NCI-H1417 (cell line): ENCODE measurements at places on chromosomes 7 and 10.

GRCh38 chr7:101441890-101442289 is 79.2 kb downstream of the COL26A1 start:
- DNase-seq: no peak

- DNase-seq: peak; percentile 41
Observed at GRCh38 chr7:142771353-142771723, 568 bp downstream of the PRSS2 start.

GRCh38 chr7:46168671-46169383 is 247.8 kb upstream of the IGFBP3 start:
- DNase-seq: no peak

DNA sequence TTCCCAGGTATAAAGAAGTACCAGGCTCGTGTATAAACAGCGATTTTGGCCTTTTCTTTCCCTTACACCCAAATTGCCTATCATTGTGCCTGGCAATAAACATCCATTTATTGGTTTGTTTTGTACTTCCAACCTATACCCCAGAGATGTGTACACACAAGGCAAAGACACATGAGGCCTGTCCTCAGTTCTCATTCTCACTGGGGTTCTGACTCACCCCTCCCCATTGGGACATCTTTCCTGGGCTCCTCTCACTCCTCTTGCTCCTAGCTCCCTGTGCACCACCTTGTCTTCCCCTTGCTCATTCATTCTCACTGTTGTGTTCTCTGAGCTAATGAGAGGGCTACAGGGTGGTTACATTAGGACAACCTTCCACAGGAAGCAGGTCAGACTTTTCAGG is 240.7 kb downstream of the ANK3 start:
- no peak for DNase-seq

- no peak for DNase-seq
Observed at GRCh38 chr10:21894648-21895342, 108.7 kb downstream of the DNAJC1 start.

GRCh38 chr10:106967452-106967851 is 197.1 kb downstream of the SORCS1 start:
- DNase-seq: no peak
